Activated naive CD4-positive, alpha-beta T cell treated with Interleukin-2 at 50 U/mL for 16 hours (primary cell): ENCODE measurements at places on chromosomes 2 and 18.

- DNase-seq: no peak
These were observed 117.3 kb downstream of the WDSUB1 start for GRCh38 chr2:159169187-159169586.

GRCh38 chr2:202122163-202122540 is 49.1 kb downstream of the KIAA2012 start:
- DNase-seq: no peak

DNA sequence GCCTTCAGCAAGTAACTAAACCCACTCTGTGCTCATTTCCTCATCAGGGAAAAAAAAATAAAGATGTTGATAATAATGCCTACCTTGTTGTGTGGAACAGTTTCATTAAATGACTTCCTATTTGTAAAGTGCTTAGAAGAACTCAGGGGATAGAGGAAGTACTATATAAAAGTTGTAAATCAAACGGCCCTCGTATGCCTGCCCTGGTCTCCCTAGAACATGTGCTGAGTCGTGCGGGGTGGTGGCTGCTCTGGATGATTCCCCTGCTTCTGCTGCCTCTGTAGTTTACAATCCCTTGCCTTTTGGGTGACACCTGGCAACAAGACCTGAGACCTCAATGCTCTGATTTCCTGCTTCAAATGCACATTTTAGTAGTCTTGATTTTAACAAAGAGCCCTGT is 170.0 kb downstream of the CERS6 start:
- DNase-seq: no peak

DNA sequence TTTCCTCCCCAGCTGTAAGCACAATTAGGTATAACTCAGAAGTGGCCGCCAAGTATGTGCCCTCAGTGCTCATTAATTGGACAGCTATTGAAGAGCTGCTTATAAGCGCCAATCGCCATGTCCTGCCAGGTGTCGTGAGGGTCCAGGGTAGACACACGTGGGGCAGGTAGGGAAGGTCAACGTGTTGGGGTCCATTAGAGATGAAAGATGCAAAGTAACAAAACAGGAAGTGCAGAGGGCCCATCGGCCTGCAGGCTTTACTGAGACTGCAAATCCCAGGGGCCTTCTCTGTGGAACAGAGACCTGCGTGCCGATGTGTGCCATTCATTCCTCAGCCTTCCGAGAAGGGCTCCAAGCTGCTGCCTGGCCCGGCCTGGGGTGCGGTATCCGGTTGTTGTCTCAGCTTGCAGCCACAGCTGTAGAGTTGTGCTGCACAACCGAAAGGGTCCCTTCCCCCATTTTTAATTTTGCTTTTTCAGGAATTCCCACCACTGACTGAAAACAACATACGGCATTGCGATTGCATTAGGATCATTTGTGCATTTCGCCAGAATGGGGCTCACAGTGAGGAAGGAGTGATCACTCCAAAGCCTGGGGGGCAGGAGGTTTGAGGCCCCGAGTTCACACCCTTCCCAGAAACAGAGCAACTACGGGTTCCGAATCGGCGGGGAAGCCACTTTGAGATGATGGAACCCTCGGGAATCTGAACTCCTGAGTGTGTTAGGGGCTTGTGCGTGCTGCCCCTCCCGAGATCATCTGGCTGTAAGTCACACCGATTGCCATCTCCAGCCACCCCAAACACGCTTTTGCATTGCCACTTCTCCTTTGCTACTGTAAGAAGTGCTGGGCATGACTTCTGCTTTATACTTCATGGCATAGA is 94.3 kb downstream of the TSHZ1 start:
- DNase-seq: no peak

- DNase-seq: no peak
These were observed 8.1 kb downstream of the RAB31 start for GRCh38 chr18:9715978-9716774.

DNA sequence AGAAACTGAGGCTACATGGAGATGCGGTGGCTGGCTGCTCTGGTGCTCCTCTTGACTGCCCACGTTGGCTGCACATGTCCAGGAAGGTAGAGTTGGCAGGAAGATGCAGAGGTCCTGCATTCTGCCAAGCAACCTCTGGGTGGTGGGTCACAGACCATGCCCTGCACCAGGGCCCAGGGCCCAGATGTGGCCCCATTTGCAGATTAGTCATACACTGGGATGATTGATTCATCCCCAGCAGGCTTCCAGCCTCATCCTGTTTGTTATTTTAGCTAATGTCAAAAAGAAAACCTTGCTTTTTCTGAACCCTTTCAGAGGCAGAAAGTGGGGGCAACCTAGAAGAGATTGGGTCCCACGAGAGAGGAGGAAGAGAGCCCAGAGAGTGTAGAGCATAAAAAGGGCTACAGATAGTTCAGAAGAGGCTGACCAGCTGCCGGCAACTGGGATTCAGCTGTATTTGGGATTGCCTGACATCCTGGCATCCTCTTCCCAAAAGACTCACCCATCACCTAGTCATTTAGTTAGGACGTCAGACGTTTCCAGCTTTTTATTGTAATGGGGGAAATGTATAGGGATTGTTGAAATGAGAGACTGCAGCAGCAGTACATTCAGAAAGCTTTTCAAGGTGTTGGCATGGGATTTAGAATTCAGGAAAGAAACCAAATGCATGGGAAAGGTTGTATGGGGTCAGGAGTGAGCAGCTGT is 101.9 kb downstream of the CTIF start:
- no peak for DNase-seq
